ENCODE measurements at places on chromosomes 5 and 9.

- peak; percentile 73 for DNase-seq
Measured at GRCh38 chr5:34898258-34898895, 16.9 kb downstream of the RAD1 start.

- no peak for DNase-seq
Measured at GRCh38 chr5:86463339-86463738, 154.4 kb upstream of the COX7C start.

GRCh38 chr5:60102961-60103693 is 209.6 kb upstream of the PDE4D start:
- DNase-seq = no peak

- DNase-seq = no peak
Measured at GRCh38 chr5:36611520-36612274, 5.3 kb downstream of the SLC1A3 start.

- peak; percentile 47 for DNase-seq
Measured at GRCh38 chr5:112848116-112848811, 12.8 kb upstream of the SRP19 start.

DNA sequence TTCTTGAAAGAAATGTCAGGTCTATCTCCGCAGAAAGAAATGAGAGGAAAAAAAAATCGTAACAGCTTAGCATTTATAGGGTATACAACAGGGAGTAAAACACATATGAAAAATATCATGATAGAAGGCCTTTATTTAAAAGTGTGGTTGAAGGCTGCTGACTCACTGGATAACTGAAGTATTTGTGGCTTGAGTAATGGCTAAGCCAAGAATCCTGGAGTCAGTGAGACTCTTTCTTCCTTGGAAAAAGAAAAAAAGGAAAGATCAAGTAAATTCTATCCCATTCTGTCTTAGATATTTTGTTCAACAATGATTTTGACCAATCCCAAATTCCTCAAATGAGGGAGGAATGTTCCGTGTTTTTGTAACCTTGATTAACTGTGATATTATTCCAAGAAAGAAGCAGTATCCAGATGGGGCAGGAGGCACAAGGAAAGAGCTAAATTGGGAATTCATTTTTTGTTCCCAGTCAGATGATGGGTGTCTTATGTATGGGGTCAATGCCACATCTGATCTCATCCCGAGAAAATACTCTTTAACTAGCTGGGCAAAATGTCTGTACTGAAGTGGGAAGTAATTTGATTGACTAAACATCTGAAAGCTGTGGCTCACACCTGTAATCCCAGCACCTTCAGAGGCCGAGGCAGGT is 64.3 kb upstream of the MYO10 start:
- DNase-seq = no peak

- DNase-seq = peak; percentile 35
Measured at GRCh38 chr9:13351778-13352386, 72.4 kb upstream of the MPDZ start.

GRCh38 chr9:132531710-132532570 is 50.5 kb upstream of the BARHL1 start:
- DNase-seq = no peak

DNA sequence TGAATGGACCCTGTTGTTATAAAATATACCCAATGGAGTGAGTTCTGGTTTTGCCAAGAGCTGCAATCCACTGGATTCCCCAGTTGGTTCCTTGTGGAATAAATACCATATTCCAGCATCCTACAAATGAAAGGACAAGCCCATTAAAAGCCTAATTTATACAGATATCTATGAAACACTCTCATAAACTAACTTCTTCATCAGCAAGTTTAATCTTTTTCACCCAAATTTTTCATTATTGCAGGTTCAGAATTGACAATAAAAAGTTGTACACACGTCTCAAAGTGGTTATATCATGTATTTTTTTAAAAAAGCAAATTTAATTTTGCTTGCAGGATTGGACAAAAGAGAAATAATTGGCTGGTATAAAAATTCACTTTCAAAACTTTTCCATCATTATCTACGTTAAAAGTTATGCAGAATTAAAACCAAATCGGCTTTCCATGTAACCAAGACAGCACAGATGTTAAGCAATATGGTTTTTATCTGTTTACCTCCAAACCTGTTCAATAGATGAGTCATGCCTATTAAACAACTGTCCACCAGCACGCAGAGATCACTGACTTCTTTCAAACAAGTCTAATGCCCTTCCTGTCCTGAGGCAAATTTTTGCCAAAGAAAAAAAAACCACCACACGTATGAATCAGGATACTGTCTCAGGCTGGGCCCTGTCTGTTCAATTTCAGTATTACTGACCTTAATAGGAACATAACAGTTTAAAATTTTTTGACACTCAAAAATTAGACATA is 42.5 kb downstream of the CEMIP2 start:
- DNase-seq = no peak

GRCh38 chr5:52007230-52007858 is 624.1 kb downstream of the ISL1 start:
- DNase-seq = peak; percentile 44

- no peak for DNase-seq
Measured at GRCh38 chr5:73154208-73155006, 18.6 kb upstream of the TMEM174 start.

GRCh38 chr9:15178631-15179030 is 128.4 kb downstream of the TTC39B start:
- peak; percentile 79 for DNase-seq

- no peak for DNase-seq
Measured at GRCh38 chr5:90955001-90955635, 396.5 kb downstream of the ADGRV1 start.

- DNase-seq = no peak
Measured at GRCh38 chr5:87588316-87588715, 175.6 kb upstream of the CCNH start.

DNA sequence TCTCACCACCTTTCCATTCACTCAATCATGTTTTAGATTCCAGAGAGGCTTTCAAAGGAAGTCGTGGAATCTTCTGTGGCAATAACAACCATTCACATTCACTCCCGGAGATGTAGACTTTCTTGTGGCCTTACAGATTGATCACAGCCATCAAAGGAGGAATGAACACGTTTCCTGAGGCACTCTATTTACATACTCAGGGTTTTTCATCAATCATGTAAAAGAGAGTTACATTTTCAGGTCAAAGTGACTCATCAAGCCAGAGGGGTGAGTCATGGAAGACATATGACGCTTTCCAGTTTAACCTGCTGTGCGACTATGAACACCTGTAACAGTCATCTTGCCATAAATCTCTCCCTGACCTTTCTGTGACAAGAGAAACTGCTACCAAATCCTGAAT is 39.3 kb upstream of the RAD23B start:
- DNase-seq = no peak

DNA sequence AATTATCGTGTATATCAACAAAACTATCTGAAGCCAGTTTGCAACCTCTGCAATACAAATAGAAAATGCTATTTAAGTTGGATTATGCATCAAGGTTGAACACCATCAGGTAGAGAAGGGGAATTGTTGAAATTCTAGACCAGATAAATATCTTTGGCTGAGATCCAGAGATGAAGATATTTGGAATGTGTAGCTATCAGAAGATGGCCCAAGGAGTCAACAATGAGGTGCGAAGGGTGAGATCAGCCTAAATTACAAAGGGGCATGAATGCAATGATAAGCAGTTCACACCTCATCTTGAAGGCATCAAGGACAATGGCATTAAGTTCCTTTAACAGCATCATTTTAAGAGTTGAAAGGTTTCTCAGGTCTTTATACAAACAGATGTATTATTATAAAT is 572.1 kb upstream of the DMAC1 start:
- no peak for DNase-seq

- DNase-seq = no peak
Measured at GRCh38 chr9:92980085-92980745, 32.9 kb downstream of the FGD3 start.

DNA sequence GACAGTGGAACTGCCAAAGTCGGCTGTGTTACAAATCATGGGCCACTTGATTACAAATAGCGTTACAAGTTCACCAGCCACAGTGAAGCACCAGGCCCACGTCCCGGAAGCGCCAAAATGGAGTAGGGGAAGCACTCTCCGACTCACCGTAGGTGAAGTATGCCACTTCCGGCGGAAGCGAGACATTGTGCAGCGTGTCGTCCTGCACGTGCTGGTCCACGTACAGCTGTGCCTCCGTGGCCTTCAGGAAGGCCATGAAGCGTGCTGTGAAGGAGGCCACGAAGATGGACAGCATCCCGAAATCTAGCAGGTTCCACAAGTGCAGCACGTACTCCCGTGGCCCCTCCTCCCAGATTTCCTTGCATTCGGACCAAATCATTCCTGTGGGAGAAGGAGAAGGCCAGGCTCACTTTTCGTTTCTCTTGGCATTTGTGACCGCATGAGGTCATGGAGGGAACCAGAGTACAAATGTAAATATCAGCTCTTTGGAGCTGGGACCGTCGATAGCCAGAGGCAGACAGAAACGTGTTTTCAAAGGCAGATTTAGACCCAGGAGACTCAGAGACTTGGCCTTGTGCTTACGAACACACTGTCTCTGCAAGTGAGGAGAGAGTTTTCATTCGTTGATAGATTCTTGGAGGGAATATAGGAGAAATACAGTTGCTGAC is 58.7 kb upstream of the SMIM32 start:
- DNase-seq = no peak

- no peak for DNase-seq
Measured at GRCh38 chr5:61600123-61600444, 268.0 kb downstream of the ZSWIM6 start.

DNA sequence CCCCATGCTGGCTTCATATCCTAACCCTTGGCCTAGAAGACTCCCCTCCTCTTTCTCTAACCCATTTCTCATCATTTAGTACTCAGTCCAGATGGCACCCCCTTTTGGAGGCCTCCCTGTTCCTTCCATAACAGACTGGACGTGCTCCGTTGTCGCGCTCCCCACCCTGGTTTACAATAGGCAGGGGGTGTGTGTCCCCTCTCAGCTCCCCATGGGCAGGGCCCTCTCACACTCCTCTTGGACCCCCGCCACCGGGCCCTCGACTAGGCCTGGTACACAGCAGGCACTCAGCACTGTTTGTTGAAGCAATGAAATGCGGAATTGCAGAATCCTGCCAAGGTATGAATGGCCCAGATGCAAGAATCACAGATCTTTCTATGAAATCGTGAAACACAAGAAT is 227.4 kb downstream of the FSTL4 start:
- no peak for DNase-seq

DNA sequence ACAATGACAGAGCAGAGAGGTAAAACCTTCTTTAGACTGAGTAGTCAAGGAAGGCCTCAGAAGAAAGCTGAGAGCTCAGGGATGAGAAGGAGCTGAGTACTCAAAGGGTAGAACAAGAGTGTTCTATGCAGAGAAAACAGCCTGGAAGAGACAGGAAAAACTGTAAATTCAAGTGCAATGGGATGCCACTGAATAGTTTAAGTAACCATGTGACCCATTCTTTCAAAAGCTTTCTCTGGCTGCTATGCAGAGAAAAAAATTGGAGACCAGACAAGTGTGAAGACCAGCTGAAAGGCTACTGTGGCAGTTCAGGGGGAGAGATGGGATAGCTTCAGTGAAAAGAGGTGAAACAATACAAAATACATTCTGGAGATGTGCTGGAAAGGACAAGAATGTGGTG is 61.3 kb upstream of the RNF38 start:
- no peak for DNase-seq

- DNase-seq = no peak
Measured at GRCh38 chr9:86846656-86847055, 100.7 kb downstream of the GAS1 start.

GRCh38 chr5:115656404-115656803 is 30.6 kb upstream of the TMED7 start:
- DNase-seq = no peak

GRCh38 chr5:170809551-170809950 is 26.0 kb downstream of the GABRP start:
- DNase-seq = peak; percentile 39

DNA sequence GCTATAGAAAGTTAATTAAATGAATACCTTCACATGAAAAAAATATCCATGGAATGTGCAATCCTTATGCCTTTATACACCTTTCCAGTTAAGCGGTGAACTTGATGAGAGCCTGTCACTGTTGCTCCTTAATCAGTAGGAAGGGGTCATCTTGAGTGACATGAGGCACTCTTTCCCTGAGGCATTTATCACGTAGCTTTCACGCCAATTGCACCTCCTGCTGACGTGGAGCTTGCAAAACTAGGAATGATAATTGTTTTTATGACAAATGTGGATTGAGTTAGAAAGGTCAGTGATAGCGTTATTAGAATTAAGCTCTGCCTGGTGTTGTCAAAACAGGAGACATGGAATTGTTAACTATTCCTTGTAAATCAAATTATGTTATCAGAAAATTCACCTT is 79.7 kb downstream of the SLF1 start:
- no peak for DNase-seq

GRCh38 chr9:32875242-32875641 is 91.9 kb downstream of the TMEM215 start:
- no peak for DNase-seq

DNA sequence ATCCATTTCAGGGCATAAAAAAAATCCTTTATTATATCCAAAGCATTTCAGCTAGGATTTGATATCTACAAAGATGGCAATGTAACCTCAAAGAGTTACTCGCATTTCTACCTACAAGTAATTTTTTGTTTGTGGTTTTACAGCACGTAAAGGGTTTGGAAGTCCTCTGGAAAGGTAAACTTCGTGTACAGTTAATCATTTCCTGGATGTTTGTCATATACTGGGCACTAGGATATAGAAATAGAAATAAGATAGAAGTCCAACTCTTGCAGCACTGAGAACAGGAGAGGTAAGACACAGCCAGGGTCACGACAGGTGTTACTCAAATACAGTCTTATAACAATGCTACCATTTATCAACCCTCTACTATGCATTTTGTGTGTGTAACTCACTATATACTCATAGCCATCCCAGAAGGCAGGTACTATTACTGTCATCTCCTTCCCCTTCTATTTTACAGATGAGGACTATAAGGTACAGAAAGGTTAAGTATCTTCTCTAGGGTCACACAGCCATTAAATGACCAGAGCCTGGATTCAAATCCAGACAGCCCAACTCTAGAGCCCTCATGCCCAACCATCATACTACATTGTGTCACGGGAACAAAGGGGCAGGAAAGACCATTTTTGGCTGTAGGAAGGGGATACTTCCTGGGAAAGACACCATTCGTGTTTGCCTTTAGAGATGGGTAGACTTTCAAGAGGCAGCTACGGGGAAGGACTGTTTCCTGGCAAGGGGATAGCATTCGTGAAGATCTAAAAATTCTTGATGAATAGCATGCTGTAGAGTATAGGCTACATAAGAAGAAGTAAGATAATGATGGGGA is 19.0 kb downstream of the NDUFA8 start:
- no peak for DNase-seq

All from NCI-H1694 (cell line).